ENCODE measurements at places on chromosomes 4 and X.

DNA sequence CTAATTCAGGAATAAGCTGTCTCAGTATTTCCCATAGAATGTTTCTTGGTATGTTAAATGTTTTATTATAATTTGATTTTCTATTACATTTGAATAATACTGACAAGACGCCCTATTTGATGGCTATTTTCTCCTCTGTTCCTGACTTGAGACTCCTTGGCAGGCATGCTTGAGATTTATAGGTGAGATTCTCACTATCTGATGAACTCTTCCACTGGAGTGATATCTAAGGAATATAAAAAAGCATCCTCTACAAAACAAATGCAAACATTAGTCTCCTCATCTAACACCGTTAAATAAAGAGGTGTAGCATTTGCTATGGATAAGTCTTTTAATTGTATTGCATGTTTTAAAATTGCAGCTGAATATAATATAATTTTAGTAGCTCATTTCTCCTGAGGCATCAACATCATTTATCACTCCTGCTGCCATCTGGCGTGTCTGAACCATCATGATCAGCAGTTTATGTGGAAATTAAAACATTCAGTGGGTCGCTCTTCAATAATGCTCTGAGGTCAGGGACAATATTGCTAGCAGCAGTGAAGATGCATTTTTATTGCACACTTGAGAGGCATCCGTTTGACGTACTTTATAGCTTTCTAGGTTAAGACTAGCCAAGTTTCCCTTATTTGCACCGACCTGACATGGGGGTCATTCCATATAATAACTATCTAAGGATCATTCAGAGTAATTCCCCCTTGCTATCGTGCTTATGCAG, 210.4 kb upstream of the GALNTL6 start:
- no peak for DNase-seq

- no peak for DNase-seq
These were observed 257.2 kb downstream of the FBXW7 start for GRCh38 chr4:152278505-152279233.

DNA sequence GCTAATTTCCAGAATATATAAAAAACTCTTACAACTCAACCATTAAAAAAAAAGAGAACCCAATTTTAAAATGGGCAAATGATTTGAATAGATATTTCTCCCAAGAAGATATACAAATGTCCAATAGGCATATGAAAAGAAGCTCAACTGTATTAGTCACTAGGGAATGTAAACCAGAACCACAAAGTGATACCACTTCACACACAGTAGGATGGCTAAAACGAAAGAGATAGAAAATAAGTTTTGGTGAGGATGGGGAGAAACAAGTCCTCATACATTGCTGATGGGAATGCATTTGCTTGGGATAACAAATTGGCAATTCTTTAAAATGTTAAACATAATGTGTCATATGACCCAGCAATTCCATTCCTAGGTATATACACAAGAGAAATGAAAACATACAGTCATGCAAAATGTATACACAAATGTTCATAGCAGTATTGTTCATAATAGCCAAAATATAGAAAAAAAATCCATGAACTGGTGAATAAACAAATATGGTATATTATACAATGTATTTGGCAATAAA, 5.7 kb downstream of the TCEAL3 start:
- no peak for DNase-seq

DNA sequence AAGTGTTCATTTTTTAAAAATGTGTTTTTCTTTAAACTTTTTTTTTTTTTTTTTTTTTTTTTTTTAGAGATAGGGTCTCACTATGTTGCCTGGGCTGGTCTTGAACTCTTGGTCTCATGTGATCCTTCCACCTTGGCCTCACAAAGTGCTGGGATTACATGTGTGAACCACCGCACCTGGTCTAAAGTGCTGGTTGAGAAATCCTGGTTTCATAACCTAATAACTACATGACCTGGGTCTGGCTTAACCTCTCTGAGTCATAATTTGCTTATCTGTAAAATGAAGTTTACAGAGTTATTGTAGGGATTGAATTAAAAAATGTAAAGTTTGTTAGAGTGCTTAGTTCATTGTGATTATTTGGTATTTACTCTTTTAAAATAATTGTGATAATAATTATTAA, 5.2 kb downstream of the HSD17B13 start:
- no peak for DNase-seq

- no peak for DNase-seq
These were observed 400.7 kb upstream of the FAT1 start for GRCh38 chr4:187124331-187124730.

DNA sequence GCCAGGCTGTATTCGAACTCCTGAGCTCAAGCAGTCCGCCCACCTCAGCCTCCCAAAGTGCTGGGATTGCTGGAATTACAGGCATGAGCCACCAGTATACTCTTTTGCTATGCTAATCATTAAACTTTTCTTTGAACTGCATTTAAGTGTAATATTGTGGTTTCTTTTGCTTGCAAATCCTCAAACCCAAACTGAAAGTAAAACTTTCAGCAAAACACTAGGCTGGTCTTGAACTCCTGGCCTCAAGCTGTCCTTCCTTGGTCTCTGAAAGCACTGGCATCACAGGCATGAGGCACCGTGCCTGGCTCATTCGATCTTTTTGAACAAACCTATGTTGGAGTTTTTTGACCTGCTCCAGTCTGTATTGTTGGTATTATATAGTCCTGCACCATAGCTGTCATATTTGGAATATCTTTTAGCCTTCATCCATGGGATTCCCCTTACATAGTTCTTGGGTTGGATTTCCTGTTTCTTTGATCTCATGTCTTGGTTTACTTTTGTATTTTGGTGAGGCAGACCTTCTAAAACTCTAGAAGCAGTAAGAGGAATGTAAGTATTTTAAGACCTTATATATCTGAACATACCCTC, 34.1 kb downstream of the MOB1B start:
- no peak for DNase-seq

- DNase-seq, result no peak
These were observed 72.5 kb downstream of the PRPS1 start for GRCh38 chrX:107700790-107701189.

DNA sequence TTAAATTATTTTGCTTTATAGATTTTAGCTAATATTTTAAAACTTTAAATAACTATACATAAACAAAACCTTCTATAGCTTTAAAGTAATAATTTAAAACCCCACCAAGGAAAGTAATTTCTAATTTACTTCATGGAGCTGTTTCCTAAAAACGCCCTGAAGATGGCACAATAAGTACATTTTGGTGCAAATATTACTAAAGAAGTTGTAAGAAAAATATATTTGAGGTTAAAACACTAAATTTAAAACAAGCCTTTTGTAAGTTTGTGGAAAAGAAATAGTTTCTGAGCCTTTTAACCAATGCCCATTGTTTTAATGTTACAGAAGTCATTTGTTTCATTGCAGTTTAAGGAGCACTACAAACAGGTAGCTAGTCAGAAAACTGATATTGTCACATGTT, 137.4 kb upstream of the AGA start:
- DNase-seq, result no peak

DNA sequence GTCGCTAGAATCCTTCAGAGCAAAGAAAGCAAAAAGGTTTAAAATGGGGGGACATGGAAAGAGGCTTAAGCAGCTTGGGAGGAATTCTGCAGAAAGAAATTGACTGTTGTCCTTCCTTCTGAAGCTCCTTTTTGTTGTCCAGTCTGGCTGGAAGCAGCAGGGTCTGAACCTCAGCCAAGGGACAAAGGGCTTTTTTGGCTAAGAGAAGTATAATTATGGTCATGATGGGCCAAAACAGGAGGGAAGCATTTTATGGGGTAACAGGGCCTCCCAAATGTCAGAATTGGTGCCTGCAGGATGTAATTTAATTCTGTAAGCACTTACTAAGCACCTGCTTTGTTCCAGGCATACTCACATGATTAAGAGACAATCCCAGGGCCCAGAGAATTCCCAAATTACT, 74.2 kb upstream of the CPEB2 start:
- DNase-seq, result no peak

DNA sequence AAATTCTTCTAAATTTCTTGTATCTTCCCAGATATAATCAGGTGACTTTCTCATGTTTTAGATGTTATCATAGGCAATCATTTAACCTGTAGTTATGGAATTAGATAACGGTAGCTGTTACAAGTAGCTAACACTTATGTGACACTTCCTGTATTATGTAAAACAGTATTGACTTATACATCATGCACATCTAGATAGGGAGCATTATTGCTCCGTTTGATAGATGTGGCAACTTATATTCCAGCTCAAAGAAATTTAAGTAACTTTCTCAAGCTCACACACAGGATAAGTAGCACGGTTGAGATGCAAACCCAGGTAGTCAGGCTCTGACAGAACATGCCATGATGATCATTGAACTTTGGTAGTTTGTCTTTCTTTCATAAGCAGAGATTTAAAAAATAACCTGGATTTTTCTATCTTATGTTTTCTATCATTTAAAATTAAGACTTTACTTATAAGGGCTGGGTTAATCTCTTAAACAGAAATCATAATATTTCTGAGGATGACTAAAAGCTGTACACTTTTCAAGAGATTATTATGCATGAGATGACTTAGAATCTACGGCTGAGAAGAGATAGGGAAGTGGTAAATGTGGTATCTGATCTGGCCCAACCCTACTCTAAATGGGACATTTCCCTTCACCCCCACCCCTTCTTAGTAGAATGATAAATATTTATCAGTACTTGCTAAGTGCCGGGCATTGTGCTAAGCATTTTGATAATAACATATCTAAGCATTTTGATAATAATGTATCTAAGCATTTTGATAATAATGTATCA, 69.1 kb upstream of the HPGD start:
- no peak for DNase-seq

- DNase-seq, result no peak
These were observed 200.4 kb downstream of the ARAP2 start for GRCh38 chr4:36043901-36044300.

DNA sequence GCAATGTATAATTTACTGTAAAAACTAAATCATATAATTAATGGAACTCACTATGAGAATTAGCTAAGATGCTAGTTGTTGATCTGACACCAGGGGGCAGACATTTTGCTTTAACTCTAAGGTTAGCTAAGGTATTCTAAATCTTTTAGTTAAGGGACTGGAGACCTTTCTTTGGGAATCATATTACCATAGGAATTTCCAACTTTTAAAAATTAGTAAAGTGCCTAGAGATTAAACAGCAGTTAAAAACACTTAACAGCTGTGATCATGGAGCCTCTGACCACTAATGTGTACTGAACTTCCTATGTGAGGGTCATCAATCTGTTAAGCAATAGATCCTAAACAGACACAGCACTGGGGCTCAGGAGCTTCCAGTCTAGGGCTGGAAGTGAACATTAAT, 226.6 kb downstream of the NSUN7 start:
- peak; percentile 33 for DNase-seq

DNA sequence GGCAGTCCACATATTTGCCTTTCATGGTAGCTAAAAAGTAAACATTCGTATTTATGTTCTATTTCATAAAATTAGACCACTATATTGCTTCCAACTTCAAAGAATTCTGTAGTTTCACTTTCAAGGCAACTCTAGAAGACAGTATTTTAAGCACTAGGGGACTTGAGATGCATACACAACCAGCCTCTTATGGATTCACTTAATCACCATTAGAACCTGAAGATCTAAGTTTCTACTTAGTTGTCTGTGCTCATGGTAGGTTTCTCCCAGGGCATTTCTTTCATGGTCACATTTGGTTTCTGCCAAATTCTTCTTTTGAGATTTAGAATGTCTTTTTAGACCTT, 209.9 kb upstream of the HCCS start:
- DNase-seq, result no peak

DNA sequence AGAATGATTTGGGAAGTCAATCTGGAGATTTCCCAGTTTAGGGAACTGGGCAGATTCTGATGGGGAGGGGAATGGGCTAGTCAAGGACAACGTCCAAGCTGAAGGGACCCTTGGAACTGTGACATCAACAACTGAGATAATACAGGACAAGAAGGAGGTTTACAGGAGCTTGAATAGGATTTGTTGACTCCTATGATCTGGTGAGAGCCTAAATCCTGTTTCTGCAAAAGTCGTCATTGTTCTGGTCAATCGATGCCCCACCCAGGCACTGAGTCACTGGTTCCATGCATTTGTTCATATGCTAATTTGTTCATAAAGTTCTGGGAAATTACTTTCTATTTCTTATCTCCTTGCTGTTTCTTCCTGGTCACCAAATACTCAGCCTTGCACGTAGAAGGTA, 15.3 kb upstream of the PDGFRA start:
- no peak for DNase-seq

- no peak for DNase-seq
These were observed 8.2 kb upstream of the IQCM start for GRCh38 chr4:149823769-149824221.

- no peak for DNase-seq
These were observed 148.0 kb upstream of the F9 start for GRCh38 chrX:139382529-139382928.

DNA sequence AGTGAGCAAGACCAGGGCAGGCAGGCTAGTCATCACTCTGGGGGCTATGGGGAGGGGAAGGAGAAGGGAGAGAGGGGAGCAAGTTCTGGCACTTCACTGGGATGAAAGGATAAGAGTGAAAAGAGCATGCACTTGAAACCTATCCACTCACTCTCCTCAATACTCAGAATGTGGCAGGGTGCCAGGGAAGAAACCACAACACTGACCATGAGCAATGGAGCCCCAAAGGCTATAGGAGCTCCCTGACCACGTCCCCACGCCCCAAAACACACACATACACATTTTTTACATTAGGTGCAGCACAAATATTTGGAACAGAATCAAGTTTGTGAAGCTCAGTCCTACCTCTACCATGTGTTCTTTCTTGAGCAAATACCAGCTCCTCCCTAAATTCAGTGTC, 132.2 kb downstream of the IDS start:
- no peak for DNase-seq

DNA sequence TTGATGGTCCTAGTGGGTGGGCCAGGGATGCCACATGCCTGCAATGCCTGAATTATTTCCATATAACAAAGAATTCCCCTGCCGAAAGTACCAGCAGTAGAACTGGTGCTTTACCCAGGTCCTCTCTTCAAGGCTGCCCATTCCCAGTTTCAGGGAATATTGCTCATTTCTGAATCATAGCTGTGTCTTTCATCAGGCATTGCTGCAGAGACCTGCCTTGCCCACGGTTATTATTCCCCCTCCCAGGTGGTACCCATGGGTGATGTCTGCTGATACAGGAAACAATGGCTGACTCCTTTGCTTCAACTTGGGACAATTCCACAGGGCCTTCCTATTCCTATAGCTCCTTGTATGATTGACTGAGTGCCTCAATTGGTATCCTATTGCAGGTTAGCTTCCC, 9.7 kb upstream of the IQCM start:
- no peak for DNase-seq

GRCh38 chr4:139389102-139389501, 64.8 kb upstream of the RAB33B start:
- DNase-seq, result no peak

DNA sequence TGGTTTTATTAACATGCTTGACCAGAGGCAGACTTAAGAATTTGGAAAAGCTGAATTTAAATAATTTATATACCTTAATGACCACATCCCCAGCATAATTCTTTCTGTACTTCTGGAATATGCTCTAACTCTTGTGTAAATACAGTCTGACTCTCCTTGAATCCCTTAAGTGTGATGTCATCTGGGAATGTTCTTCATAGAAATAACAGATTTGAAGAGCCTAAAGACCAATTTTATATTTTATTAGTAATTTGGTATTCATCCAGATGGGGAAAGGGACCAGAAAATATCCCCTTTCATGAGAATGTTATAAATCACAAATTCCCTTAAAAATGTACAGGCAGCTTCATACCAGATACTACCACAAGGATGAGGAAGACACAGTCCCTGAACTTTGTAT, 58.3 kb downstream of the KCNIP4 start:
- no peak for DNase-seq
